ENCODE measurements at places on chromosomes 6 and 20.

- DNase-seq, result no peak
Observed at GRCh38 chr20:6812530-6812929, 45.0 kb downstream of the BMP2 start.

- no peak for DNase-seq
Observed at GRCh38 chr6:67210450-67210849, 1424.6 kb upstream of the ADGRB3 start.

GRCh38 chr6:33704215-33705066, 7.1 kb downstream of the UQCC2 start:
- DNase-seq, result no peak

DNA sequence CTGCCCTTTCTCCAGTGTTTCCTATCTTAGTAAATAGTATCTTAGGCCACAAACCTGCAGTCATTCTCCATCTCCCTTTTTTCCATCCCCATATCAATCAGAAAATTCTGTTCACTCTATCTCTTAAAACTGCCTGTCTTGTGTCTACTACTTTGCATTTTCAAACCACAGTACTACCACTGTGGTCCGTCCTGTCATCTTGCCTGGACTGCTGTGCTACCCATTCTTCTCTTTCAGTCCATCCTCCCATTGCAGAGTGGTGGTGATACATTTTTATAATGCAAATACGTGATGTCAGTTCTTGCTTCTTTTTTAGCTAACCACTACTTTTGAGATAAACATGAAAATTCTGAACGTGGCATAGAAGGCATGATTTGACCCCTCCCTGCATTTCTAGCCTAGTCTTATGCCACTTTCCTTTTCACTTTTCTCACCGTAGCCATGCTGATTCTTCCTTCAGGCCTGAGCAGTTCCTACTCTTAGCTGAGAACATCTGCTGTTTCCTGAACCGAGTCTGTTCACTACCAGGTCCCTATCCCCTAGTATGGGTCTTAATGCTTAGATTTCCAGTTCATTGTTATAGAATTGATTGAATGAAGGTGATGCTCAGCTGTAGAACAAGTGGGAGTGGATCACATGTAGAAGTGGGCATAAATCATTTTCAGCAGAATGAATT, 13.8 kb downstream of the TBPL1 start:
- no peak for DNase-seq

DNA sequence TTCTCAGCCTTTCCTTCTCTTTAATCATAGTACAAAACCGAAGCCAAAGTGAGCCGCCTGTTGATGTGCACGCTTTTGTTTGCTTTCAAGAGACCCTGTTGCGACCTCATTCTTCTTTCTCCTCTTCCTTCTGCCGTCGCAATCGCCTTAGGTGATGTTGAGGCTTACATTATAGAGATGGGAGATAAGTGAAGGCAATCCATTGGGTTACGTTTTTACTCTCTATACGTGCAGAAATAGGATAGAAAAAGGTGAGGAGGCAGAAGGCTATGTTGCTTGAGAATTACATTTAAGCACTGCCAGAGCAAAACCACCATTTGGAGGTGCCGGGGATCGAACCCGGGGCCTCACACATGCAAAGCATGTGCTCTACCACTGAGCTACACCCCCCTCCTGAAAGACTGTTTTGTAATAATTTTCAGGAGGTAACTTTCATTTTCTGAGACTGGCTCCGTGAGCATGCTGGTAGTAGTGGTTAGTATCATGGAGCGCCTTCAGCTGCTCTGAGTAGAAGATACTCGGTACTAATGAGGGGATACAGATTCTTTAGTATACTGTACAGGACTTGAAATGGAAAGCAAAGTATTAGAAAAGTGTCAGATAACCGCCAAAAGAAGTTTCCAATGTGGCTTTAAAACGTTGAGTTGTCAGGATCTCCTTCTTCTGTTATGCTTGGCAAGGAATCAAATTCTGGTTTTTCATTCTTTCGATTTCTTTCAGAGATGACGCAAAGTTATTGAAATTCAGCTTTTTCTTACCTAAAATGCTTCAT, 165.6 kb downstream of the TRIM27 start:
- DNase-seq, result peak; percentile 77

DNA sequence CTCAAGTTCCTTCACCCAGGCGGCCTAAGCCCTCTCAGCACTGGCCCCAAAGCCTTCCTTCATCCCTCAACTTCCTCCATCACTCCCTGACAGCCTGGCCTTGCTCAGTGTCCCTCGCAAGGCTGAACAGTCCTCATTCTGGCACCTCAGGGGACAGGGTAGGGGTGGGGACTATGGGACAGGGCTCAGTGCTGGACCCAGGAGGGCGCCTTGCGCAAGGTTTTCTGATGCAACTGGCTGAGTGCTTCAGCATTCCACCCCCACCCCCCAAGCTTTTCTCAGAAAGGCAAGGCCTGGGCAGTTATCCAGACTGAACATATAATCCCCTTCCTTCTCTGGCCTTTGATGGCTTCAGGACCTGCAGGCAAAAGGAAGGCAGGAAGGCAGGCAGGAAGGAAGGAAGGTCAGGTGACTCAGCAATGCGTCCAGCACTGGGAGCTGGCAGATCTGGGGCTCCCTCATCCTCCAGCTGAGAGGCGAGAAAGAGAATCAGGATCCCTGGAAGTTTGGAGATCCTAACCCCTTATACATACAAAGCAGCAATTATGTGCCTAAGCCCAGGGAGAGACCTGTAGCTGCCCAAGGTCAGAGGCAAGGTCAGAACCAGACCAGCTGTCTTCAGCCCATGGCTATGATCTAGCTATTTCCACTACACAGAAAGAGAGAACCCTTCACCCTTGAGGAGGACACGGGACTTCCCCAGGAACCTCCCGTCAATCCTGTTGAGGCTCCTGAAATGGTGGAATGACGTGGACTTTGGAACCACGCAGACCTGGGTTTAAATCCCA, 8.6 kb upstream of the TRIB3 start:
- DNase-seq, result peak; percentile 81

All from COLO829 (cell line).